K562 (cell line): ENCODE measurements at places on chromosomes 2 and 18.

- DNase-seq = no peak
These were observed 85.9 kb upstream of the CCBE1 start for GRCh38 chr18:59783138-59783537.

DNA sequence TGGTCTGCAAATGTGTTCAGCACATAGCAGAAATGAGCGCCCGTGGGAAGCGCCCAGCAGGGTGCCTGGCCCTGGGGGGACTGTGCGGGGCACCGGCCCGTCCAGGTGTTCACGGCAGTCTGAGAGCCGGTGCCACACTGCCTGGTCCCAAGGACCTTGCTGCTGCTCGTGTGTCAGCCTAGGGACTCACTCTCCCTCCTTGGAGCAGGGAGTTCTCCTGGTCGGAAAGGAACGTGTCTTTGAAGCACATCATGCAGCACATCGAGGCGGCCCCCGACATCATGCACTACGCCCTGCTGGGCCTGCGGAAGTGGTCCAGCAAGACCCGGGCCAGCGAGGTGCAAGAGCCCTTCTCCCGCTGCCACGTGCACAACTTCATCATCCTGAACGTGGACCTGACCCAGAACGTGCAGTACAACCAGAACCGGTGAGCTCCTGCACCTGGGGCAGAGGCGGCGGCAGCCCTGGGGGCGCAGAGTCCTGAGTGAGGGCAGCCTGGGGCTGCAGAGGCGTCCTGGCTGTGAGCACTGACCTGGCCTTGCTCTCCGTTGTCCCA, 36.0 kb downstream of the NTSR2 start:
- no peak for DNase-seq

DNA sequence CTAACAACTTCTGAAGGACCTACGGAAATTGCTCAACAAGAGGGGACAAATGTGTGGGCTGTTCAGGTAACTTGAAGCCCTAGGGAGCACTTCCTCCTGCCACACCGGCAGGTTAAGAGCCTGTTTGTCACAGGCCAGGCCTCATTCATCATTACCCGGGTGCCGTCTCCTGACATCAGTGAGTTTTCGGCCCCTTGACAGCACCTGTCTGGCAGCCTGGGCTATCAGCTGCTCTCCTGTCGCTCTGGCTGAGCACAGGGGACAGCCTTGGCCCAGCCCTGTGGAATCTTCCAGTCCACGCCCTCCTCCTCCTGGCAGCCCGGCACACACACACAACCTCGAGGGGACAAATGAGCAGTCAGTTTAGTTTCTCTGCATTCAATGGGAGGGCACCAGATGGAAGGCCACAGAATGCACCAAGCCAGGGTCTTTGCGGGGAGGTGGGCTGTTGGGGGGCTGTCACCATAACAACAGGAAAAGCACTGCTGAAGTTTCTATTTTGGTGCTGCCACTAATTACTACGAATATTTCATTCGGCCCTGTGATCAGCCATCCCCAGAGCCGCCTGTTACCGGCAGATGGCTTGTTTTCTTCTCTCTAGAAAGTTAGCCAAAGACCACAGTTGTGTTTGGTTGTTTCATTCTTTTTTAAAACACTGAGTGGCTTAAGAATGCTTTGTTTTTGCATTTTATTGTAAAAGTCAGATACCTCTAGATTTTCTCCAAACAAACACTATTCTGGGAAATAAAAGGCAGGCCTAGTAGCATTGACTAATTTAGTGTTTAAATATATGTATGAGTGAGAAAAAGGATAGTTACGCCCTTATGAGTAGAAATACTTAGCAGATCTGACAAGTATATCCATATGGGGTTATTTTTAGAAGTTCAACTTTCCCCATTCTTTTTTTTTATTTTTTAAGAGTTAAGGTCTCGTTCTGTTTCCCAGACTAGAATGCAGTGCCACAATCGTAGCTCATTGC, 189.9 kb upstream of the NDUFV2 start:
- DNase-seq = peak; percentile 68

GRCh38 chr2:163291790-163292189, 444.0 kb downstream of the FIGN start:
- no peak for DNase-seq

DNA sequence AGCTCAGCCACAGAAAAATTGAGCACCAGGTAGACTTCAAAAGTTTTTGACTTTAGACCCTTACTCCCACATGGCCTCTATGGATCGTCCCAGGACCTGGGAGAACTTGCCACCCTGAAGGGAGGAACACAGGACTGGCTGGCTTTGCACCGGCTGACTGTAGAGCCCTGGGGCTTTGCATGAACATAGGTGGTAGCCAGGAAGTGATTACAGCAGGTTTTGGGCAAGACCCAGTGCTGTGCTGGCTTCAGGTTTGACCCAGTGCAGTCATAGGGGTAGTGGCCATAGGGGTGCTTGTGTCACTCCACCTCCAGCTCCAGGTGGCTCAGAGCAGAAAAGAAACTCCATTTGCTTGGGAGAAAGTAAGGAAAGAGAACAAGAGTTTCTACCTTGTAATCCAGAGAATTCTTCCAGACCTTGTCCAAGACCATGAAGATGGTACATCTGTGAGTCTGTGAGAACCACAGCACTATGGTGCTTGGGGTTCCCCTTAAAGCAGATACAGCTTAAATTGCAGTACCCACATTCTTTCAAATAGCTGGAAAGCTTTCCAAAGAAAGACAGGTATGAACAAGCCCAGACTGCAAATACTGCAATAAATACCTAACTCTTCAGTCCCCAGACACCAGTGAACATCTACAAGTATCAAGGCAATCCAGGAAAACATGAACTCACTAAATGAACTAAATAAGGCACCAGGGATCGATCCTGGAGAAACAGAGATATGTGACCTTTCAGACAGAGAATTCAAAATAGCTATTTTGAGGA, 13.0 kb upstream of the SESTD1 start:
- DNase-seq = no peak

- no peak for DNase-seq
These were observed 54.1 kb downstream of the VIL1 start for GRCh38 chr2:218472988-218473387.

DNA sequence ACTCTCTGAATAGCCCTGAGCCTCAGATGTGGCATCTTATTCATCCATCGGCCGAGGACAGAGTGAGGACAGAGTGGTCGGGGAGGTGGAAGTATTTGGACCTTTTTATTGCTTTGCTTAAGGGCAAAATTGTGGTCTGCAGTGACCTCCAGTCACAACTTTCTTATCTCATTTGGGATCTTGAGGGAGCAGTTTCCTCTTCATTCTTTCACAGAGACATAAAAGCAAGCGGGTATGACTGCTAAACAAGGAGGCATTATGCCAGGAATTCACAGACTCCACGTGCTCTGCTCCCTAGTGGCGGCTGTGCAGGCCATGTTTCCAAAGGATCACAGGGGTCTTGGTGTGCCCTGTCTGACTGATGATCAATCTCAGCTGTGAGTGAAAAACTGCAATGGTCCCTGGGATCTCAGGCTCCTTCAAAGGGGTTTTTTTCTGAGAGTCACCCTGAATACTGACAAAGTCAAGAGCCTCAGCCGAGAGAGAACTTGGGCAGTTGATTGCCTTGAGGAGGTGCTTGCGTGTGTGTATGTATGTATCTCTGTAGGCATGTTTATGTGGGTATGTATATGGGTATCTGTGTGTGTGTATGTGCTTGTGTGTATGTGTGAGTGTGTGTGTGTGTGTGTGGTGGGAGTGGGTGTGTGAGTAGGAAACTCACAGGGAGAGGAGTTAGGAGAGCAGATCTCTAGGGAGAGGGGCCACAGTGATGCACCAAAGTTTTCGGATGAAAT, 47.7 kb downstream of the RAPGEF4 start:
- no peak for DNase-seq

- DNase-seq = no peak
These were observed 167.3 kb downstream of the MAIP1 start for GRCh38 chr2:200122683-200123082.
